ENCODE measurements at places on chromosomes 4 and X.
A peak's percentile ranks its signal among the peaks of the same experiment; 100 is the strongest.

DNA sequence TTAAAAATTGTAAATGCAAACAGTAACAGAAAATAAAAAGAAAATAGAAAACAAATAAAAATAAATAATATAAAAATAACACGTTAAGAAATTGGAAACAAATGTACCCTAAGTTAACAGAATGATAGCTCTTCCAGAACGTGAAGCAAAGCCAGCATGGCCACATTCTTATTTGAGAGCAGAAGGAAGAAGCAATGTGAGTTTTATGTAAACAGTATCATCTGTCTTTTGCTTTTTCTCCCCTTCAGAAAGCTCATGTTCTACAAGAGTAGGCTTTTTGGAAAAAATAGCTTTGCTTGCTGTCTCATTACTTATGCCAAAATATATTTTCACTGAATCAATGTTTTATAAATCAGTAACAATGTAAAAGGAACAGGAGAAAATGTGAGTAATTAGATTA is 18.7 kb downstream of the NPY2R start:
- DNase-seq, result no peak

DNA sequence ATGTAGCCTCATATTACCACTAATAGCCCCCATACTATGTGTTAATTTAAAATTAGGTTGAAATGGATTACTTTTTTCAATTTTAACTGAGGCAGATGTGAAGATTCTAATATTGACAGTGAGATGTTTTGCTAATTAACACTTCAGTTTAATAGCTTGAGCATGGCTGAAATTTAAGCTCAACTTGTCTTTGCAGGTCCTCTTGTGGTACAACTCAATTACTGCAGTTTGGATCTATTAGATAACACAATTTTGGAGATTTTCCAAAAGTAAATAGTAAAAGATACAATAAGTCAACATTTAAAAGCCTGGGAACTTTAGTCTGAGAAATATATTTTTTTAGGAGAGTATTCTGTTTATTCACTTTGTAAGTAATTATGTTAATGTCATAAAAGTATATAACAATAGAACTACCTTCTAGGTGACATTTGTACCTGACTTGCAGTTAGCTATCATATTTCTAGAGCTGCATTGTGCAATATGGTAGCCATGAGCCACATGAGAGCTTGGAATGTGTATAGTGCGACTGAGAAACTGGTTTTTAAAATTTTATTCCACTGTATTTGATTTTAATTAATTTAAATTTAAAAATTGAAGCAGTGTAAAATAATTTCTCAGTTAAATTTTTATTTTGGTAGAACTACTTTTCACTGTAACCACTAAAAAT is 73.1 kb upstream of the FMR1 start:
- no peak for DNase-seq

DNA sequence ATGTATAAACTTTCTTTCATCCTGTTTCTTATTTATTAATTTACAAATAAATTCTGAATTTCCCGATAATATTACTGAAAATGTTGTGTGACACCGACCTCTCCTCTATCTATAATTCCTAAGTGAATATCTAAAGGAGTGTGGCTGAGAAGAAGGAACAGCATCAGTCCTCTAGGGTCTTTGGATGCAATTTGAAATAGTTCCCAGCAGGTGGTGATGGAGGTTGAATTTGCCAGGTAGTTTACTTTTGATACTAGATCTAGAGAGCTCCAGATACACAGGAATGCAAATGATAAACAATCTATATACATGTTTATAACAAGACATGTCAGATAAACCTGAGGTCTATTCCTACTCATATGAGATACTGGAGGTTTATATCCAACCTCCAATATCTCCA is 305.4 kb downstream of the PCDH18 start:
- no peak for DNase-seq

DNA sequence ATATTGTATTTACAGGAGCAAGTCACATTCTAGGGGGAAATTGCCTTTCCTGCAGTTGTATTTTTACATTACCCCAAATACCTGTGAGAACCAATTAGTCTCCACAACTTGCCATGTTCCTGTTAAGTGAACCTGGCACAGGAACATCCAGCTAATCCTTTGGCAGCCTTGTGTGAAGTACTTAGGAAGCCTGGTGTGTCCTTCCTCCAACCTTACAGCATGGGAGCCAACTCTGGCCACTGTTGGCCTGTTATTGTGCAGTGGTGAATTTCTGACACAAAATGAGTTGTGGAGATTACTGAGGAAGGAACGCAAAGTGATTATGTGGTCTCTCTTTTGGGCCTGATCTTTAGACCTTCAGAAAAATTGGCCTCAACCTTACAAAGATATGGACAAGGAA is 238.0 kb upstream of the PITX2 start:
- DNase-seq, result no peak

DNA sequence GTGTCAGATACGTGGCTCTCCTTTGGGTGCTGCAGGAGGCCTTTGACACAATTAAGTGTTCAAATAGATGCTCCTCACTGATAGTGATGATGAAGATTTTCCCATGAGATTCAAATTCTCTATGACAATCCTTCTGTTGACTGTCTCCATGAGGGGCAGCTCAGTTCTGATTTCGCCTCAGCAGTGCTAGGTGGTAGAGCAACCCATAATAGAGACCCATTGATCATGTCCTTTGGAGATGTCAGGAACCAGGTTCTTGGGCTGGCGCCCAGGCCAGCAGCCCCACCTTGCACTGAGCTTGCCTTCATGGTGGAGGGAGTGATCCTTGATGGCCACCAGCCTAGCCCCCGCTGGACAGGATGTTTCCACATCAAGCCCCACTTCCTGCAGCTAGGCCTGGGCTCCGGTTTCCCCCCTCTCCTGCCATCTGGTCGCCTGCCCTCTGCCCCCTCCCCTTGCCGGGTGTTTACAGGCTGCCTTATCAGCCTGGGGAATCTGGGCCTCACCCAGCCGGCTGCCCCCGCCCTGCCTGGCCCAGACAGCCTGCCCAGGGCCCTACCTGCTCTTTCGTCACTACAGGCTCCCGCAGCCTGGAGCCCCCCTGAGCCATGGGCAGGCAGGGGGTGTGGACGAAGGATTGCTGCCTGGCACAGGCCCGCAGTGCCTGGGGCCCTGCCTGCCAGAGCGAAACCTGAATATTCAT is 12.6 kb downstream of the ELF4 start:
- DNase-seq, result no peak

DNA sequence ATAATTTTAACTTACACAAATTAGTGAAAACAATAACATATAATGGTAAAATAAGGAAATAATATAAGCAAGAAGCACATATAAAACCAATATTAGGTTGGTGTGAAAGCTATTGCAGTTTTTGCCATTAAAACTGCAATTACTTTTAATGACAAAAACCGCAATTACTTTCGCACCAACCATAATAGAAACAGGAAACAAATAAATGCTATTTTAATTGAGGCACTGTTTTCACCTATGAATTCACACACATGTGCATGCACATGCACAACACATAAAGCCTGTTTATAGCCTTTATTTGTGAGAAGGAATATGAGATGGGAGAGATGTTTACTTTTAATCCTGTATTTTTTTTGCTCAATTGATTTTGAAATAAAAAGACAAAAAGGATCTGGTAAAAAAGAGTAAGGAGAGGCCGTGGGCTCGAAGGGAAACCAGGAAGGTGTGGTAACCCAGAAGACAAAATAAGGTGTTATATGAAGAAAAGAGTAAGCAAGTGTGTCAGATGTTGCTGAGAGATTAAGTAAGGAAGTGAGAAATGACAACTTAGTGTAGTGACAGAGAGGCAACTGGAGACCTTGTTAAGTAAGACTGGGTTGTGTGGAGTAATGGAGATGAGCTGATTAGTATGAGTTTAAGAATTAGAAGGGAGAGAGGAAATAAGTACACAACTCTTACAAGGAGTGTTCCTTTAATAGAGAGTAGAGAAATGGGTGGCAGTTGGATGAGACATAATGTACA is 69.0 kb downstream of the KLHL13 start:
- no peak for DNase-seq

- DNase-seq, result no peak
Measured at GRCh38 chr4:71269233-71269632, 69.6 kb upstream of the SLC4A4 start.

- no peak for DNase-seq
Measured at GRCh38 chr4:180949424-180950213, 1293.6 kb upstream of the TENM3 start.

GRCh38 chrX:155056877-155057792 is 13.8 kb downstream of the CMC4 start:
- peak; percentile 81 for DNase-seq

DNA sequence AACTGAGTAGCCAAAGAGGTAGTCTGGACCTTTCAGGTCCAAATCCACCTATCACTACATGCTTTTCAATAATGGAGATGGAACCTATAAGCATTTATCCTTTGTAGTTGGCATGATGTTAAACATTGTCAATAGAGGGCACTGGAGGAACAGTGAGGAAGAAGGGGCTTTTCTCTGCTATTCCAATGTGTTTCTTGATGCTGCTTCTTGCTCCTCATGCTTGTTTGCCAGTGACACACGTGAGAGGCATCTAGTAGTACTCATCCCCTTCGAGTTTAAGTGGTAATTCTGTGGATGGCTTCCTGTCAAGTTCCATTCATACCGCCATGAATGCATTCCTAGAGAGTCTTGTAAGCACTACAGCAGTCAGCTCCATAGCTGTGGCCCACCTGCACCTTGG is 84.0 kb downstream of the NAA11 start:
- DNase-seq, result no peak

GRCh38 chr4:132838244-132838643 is 310.9 kb upstream of the PCDH10 start:
- no peak for DNase-seq

GRCh38 chrX:24732766-24733500 is 39.2 kb downstream of the POLA1 start:
- DNase-seq, result no peak

GRCh38 chr4:163485589-163485988 is 8.9 kb upstream of the TMA16 start:
- DNase-seq, result no peak

DNA sequence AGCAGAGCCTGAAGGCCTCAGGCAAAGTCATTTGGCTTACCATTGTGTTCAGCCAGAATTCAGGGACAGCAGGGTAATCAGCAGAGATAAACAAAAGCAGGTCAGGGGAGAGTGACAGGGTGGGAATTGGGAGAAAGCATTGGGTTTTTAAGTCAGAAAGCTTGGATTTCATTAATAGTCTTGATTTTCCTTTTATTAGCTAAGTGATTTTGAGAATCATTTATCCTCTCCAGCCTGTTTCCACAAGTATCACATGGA is 410.1 kb downstream of the HNRNPD start:
- no peak for DNase-seq

DNA sequence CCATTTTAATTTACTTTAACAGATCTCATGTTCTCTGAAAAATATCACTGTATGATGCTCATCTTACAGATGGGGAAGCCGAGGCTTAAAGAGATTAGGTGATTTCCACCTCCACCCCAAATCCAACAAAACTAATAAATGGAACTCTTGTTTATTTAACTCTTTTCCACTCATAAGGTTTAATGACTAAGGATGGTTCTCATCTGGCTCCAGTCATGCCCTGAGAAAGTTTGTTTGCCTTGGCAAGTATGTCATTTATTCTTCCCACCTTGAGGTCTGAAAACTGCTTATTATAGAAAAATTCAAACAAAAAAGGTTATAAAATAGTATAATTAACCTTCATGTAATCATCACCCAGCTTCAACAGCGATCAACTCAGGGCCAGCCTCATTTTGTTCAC is 56.3 kb downstream of the PPEF2 start:
- no peak for DNase-seq

DNA sequence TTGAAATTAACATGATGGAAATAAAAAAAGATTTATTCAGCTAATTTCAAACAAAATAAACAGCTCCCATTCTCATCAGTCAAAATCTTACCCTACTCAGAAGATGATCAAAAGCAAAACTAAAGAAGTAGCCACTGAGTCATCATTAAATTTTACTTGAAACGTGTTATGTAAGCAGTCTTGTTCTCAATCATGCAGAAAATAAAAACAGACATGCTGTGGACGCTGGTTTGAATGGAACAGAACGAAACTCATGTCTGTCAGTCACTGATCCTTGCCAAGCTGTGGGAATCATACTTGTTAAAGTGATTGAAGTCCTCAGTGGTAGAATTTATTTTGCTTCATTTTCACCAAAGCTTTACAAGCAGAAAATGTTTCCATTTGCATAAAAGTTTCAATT is 77.2 kb upstream of the TLR3 start:
- no peak for DNase-seq

GRCh38 chr4:89160806-89161205 is 49.5 kb downstream of the TIGD2 start:
- DNase-seq, result no peak

- DNase-seq, result no peak
Measured at GRCh38 chr4:72569719-72570235, 756 bp upstream of the ADAMTS3 start.

DNA sequence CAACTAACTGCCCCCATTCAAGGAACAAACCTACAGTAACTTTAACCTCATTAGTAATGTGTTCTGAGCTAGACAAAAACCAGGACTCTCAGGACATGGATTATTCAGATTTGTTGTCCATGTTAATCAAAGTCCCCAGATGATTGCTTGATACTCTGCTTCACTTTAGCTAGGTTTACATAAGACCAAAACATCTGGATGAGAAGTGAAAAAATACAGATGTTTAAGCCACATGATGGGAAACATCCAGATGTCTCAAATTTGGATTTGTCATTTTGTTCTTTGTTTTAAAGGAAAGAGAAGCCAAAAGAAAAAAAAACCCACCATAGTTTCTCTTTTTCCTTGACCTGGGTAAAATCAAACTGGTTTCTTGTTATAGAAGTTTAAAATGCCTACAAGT is 48.5 kb upstream of the NRK start:
- DNase-seq, result no peak

DNA sequence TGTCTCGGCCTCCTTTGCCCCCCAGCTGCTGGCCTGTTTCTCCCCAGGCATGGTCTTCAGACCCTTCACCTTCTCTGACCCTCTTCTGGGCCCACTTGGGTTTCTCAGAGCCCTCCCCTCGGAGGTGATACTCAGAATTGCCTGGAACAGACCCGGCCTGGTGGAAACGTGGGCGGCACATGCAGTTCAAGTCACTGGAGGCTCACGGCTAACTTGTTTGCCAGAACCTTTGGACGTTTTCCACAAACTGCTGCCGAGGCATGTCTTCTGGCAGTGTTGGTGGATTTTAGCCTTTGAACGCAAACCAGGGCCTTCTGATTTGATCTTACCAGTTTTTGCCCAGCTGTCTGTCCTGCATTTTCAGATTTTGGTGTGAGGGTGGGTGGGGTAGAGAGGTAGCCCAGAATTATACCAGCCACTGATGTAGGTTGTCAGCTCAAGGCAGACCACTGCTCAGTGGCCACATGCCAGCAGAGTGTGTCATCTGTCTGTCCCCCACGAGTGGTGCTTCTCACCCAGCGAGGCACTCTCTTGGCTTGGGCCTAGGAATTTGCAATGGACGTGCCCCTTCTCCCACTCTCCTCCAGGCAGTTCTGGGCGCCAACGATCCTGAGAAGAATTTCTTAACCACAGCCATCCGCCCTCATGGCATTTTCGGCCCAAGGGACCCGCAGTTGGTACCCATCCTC is 32.5 kb upstream of the ZNF185 start:
- no peak for DNase-seq

All from sigmoid colon (tissue), 7 donors.